Neural crest cell (in vitro differentiated cells): ENCODE measurements at places on chromosomes 5 and 9. TPM values are rescaled to one million over a fixed set of nuclear protein-coding genes. Genes with fewer than 3 reads are reported as not detected.
A peak's percentile ranks its signal among the peaks of the same experiment; 100 is the strongest.

- DNase-seq: no peak
Observed at GRCh38 chr5:162752612-162753011, 684.8 kb upstream of the CCNG1 start.

DNA sequence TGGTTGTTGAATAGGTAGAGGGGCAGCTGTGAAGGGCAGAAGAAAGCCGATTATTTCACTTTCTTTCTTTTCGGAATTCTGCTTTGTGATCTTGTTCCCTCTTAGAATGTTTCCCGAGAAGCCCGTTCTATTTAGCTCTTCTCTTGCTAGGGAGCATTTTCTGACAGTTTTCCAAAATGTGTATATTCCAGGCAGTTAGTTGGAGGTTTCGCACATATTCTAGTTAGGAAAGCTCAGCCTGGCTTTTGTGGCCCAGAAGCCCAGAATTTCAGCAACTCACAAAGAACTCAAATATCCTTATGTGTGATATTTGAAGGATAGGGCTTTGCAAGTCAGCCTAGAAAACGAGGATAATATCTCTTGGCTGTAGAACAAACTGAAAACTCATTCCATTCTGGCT is 461.0 kb upstream of the C9orf72 start:
- no peak for DNase-seq

- DNase-seq: no peak
Observed at GRCh38 chr5:158635565-158635964, 464.2 kb downstream of the EBF1 start.

DNA sequence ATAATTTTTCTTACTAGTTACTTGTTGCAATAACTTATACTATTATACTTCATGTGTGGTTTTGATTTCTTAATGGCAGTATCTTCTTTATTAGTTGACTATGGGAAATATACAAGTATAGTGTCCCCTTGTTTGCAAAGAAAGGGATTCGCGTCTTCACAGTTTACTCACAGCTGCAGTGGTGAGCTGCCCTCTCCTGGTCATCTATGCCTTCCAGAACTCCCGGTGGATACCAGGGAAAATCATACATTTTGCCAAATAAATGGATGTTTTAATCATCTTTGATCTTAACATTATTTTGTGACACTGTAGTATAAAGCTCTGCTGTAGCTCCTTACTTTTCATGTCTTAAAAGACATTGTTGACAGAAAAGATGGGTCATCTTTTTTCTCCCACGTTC is 142.0 kb downstream of the ZCCHC7 start:
- DNase-seq: peak; percentile 11

GRCh38 chr9:9612755-9613154 is 1000.0 kb downstream of the PTPRD start:
- no peak for DNase-seq

DNA sequence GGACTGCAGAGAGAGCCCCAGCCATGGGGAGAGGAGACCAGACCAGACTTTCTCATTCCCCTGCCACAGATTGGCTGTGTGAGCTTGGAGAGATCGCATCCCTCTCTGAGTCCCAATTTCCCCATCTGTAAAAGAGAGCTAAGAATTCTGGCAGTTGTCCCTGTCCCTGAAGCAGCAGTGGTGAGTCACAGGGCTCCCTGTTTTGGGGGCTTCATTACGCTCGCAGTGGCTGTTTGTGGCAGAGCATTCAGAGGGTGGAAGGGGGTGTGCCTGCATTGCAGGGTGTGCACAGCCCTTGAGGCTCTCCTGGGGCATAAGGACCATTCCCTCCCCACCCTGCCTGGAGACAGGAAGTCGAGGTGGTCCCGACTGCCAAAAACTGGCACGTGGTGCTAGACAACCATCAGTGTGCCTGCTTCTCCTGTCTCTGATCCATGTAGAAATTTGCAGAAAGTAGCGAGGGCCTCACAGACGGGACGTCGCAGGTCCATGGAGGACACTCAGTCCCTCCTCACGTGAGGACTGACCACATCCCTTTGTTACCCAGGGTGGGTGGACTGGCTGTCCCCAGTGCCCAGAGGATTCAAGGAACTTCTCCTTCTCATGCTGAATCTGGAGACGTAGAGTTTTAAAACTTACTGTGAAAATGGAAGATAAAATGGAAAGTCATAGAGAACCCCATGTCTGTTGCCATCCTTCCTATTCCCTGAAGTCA is 35.3 kb downstream of the HRH2 start:
- DNase-seq: no peak

DNA sequence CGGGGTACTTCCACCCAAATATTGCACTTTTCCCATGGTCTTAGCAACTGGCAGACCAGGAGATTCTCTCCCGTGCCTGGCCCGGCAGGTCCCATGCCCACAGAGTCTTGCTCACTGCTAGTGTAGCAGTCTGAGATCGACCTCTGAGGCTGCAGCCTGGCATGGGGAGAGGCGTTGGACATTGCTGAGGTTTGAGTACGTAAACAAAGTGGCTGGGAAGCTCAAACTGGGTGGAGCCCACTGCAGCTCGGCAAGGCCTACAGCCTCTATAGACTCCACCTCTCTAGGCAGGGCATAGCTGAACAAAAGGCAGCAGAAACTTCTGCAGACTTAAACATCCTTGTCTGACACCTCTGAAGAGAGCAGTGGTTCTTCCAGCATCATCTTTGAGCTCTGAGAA is 40.1 kb upstream of the EBF1 start:
- DNase-seq: no peak

GRCh38 chr9:90948156-90948555 is 146.5 kb downstream of the SYK start:
- DNase-seq: no peak

DNA sequence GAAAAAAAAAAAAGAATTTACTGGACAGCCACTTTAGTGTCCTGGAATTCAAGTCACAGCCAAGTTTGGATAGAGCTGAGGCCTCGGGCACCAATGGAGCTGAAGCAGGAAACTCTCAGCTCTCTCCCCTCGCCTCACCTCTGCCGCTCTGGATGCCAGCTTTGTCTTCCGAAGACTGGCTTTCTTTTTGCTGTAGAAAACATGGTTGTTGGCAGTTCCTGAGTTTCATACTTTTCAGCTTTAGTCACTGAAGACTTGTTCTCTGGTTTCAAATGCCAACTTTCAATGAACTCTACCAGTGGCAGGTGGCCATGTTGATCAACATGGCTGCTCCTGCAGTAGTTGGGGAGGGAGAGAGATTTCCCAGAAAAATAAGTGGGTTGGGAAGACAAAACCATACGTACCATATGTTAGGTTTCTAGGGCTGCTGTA is 142.2 kb downstream of the SNX18 start:
- DNase-seq: no peak

DNA sequence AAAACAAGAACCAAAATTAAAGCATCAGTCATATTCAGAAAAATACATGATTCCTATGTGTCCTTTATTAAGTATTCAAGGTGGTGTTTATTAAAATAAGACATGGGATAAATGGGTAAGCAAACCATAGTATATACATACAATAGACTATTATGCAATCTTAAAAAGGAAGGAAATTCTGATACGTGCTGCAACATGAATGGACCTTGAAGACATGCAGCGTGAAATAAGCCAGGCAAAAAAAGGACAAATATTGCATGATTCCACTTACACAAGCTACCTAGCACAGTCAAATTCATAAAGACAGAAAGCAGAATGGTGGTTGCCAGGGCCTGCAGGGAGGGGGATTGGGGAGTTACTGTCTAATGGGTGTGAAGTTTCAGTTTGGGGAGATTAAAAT is 127.7 kb downstream of the DMAC1 start:
- DNase-seq: no peak

DNA sequence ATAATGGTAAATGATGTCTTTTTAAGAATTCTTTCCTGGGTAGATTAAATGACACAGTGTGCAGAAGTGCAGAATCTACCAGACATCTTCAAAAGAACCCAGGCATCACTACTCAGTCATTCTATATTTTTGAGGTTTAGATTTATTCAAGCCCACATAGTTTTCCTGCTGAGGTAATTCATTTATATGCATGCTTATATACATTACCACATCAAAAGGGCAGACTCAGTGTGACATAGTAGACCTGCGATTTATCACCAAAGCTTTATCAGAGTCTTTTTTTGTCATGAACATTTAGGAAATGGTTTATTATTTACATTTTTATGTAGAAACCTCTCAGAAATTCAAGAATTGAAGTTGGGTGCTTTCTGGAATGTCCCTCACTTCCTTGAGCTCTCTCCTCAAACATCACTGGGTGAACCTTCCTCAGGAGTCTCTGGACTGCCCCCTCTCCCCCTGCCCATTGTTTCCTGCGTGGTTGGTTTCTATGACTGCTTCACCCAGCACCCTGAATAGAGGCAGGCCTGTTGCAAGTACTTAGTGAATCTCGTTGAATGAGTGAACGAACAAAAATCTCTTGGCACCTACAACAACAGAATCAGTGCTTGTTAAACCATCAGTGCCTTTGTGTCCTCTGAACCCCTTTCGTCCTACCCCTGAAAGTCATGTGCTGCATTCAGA is 42.5 kb downstream of the ADAMTS16 start:
- no peak for DNase-seq

DNA sequence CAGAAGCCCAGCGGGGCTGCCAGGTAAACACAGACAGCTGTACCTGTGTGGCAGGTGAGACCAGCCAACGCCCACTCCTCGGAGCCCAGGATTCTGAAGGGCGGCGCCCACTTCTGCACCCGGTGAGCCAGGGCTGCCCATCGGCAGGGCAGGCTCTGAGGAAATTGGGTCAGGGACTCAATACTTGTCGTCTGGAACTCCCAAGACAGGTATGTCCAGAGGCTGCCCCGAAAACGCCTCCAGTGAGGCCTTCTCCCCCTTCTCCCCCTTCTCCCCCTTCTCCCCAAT is 19.8 kb downstream of the GLT6D1 start:
- DNase-seq: no peak

DNA sequence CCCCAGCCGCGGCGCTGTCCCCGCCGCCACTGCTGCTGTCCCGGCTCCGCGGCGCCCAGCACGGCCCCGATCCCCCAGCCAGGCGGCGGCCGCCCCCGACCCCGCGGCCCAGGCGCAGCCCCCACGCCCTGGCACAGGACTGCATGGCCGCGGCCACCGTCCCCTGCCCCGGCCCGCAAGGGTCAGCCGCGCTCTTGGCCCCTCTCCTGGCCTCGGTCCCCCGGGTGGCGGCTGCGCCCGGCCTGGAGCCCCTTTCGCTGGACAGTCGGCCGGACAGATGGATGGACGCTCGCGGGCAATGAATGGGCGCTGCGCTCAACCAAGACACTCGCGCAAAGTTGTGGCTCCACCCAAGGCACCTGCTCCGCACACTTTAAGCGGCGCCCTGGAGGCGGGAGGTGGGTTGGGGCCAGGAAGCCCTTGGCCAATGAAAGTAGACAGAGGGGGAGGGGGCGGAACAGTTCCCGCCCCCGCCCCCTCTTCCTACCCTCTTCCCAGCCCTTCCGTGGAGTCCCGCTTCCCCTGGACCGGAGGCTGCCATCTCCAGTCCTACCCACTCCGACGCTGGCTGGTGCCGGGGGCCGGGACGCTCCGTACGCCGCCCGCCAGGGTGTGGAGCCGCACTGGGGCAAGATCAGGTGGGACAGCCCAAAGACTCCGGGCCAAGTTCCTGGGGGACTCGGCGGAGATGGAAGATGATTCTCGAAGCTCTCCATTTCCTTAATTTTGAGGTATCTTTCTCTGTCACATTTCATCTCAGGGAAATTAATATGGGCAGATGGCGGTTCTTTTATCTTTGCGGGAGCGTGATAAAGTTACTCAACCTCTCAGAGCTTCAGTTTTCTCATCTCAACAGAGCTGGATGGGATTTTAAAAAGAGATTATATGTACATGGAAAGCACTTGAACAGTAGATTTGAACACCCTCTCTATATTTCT is at the start of gene GLDC:
Gene GLDC, minus strand, starts transcription at position 375 of the 938 bp plus-strand sequence. Its CDS starts 230 bp downstream, at position 145.
- DNase-seq: peak; percentile 57

The CARTPT gene
- total RNA-seq: not detected in 2 replicates

The NEUROG1 gene
- 7.3 and 7.8 TPM in 2 replicates for total RNA-seq

The PCDHGA2 gene
- 0.32 and 0.54 TPM in 2 replicates for total RNA-seq

The CDC20B gene
- total RNA-seq: not detected in 2 replicates

The SLC2A6 gene
- total RNA-seq: 29.0 and 30.9 TPM in 2 replicates

The PCDHA10 gene
- 7.3 and 7.4 TPM in 2 replicates for total RNA-seq

The F2RL1 gene
- 0.20 and 0.30 TPM in 2 replicates for total RNA-seq

The PCDHGB6 gene
- 53.6 and 53.7 TPM in 2 replicates for total RNA-seq

The LRRTM2 gene
- 0.84 and 1.3 TPM in 2 replicates for total RNA-seq

The MYMK gene
- not detected in 2 replicates for total RNA-seq
